Stimulated activated CD8-positive, alpha-beta memory T cell treated with anti-CD3 and anti-CD28 coated beads, Interleukin-7, amount 100 ng/mL, for 1 hour (primary cell): ENCODE measurements at places on chromosomes 1 and 21.

DNA sequence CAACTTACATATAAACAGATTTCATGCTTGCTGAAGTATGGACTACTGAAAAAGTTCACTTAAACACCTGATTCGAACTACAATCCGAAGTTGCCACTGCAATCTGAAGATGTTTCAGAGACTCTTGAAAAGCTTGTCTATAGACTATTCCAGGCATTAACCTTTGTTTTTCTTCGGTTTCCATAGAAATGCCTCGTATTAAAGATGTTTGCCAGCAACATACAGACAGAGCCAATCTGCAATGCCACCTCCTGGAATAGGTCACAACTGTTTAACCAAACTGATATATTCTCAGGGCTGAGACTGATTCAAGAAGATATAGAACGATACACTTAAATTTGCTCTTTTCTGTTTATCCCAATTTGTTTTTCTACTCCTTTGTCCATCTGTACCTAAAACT, 28.9 kb upstream of the DMRTB1 start:
- no peak for DNase-seq

DNA sequence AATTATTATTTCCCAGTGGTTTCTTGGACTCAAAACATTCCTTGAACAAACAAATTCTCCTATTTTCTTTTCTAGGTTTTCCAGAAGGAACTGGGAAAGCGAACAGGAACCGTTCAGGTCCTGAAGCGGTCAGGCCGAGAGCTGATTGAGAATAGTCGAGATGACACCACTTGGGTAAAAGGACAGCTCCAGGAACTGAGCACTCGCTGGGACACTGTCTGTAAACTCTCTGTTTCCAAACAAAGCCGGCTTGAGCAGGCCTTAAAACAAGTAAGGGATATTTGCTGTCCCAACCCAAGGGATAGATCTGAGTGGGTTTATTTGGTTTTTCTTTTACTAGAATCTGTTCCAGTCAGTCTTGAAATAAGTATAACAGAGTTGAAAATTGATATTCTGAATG, 39.4 kb upstream of the BMP8A start:
- DNase-seq, result no peak

- no peak for DNase-seq
These were observed 81.6 kb upstream of the CACHD1 start for GRCh38 chr1:64388336-64388735.

- no peak for DNase-seq
These were observed 1154.6 kb downstream of the BRINP3 start for GRCh38 chr1:189323091-189323490.

DNA sequence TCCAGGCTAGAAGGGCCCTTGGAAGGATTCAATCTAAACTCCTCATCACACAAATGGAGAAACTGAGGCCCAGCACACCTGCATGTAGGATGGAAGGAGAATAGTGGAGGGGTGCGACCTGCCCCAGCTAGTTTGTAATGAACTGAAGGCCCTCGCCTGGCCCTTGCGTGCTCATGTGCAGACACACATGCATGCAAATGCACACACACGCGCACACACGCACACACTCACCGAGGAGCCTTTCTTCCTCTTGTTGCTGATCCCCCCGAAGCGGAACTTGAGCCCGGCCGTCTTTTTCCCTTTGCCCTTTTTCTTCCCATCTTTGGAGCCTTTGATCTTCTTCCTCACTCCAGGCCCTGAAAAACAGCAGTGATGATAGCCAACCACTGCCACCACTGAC, 27.9 kb downstream of the CHD5 start:
- DNase-seq, result no peak

- no peak for DNase-seq
These were observed 167.6 kb downstream of the PCBP3 start for GRCh38 chr21:45811136-45811535.

- DNase-seq, result no peak
These were observed 3.8 kb downstream of the PDPN start for GRCh38 chr1:13587256-13588030.

DNA sequence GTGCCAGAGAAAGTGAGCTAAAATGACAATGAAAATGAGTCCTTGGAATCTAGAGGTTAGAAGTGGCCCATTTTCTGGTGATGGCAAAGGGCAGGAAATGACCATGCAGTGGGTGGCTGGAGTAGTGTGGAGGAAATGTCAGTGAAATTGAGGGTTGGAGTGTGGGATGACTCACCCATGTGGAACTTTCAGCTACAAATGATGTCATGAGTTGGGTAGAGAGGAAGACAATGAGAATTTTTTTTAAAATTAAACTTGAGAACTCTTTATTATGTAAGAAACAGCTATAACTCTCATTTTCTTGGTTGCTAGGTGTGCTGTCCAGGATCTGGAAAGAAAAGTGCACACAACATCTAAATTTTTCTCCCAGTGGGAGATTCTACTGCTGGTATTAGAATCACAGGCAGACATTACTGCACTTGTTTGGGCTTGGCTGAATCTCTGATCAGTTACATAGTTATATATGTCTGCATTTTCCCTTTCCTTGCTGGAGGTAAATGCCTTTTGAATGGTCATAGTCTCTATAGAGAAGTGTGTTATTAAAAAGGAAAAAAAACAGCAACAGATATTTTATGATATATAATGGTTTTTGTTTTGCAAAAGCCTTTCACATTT, 56.8 kb upstream of the GNG12 start:
- no peak for DNase-seq

DNA sequence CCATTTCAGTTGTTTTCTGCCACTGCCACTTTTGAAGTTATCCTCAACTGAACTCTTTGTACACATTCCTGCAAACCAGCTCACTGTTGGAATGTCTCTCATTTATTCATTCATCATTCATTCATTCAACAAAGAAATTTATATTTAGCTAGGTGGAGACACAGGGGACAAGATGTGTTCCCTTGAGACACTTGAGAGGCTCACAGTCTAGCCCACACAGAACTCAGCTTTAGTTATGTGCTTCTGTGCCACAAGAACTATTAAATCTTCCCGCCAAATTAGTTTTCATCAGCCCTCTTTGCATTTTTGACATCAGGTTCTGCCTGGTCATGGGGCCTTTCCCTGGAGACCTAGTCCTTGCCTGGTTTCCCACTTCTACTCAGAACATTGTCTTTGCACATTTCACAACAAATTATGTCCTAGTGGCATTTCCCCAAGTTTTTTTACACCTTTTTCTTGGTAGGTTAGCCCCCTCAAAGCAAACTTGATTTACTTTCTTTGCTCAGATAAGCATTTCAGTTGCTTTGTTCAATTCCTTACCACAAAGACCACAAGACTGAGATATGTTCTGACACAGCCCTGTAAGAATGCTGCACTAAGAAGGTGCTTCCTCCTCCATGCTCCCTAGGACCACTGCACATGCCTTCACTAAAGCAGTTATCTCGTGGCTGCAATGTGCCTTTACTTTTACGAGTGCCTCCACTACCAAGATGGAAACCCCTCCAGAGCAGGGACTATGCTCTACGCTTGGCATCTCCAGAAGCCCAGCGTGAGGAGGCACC, 31.0 kb downstream of the ILDR2 start:
- DNase-seq, result no peak

DNA sequence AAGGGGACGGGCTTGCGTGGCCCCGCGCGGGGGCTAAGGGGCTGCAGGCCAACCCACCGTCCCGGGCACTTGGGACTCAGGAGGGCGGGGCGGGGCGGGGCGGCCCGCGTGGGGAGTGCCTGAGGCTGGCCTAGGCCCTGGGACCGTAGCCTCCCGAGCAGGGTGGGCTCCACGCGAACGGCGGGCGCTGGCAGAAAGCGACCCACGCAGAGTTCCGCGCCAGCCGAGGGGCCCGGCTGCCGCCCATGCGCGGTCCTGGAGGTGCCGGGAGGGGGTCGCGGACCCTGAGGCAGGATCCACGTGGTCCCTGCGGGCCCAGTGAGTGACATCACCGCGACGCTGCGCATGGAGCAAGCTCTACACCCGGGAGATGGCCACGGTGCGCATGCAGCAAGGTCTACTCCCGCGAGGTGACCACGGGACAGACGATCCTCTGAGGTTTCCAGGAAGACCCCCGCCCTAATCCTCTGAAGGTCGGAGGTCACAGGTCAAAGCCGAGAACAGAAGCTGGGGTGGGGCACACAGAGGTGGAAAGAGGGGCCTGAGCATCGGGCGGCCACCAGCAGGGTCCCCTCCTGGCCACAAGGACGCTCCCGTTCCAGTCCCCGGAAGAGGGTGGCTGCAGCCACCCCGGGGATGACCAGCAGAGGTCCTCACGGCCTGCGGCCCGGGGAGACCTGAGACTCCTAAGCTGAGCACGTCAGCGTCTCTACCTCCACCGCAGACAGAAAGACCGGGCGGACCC, 13.5 kb upstream of the SLC19A1 start:
- no peak for DNase-seq

DNA sequence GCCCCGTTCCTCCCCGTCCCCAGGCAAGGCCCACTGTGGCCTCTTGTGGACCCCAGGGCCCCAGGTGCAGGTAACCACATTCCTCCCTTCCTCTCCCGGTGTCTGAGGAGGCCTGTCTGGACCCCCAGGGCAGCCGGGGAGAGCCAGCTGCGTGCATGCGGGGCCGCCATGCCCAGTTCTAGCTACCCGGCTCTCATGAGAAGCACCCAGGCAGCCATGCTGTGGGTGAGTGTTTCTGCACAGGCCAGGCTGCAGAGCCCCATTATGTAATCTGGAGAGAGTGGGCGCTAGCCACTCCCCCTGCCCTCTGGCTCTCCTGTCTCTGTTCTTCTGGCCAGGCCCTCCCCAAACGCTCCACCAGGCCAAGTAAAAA, 18.4 kb upstream of the PLEKHG5 start:
- no peak for DNase-seq

DNA sequence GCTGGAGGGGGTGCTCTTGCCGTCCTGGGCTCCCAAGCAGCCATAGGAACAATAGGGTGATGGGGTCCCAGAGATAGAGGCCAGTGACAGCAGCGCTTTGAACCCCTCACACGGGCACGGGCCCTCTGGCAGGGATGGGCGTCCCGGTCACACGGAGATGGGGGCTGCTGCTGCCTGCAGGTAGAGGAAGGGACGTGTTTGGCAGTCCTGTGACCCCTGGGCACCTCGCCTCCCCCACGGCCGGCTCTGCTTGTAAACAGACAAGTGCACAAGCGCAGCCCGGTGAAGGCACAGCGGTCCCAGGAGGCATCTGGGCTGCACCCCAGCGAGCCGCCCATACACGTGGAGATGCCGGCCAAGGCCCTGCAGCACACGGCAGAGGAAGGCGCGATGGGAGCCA, 36.5 kb upstream of the PDE9A start:
- DNase-seq, result no peak

DNA sequence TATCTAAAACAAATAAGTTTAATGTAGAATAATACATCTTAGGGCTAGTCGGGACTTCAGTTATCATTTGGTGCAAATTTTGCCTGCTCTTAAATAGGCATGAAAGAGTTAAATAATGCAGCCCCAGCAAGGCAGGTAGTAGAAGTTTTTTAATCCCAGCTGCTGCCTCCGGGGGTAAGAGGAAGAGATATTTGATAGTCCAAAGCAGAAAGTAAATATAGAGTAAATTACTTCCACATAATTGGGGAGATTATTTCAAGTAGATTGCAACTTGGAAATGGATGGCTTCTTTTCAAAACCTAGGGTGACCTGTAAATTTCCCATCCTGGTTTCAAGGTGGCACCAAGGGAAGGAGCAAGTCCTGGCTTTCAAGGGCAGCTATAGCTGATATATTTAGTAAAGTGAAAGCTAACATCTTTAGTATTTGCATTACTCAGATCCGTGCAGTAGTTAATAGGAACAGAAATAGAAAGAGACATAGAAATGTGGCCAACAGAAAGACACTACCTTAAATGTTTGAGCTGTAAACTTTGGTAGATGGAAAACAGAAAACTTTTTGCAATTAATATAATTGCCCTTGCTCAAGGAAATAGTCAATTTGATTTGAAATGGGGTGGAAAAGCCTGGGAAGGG, 109.1 kb downstream of the LMO4 start:
- no peak for DNase-seq
